ENCODE measurements at places on chromosomes 5 and 9.

DNA sequence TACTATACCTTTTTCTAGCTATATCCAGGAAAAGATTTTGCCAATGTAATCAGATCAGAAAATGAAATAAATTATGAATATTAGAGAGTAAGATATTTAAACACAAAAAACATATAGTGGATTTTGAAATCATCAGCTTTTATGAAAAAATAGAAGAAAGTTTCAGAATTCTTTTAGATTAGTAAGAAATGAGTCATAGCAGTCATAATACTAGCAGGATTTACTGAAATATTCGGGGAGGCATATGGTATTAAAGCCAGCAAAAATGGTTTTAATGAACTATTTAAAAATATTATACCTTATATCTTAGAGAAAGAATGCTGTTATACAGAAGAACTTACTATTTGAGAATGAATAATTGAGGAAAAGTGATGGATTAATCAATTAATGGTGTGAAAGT lies 303.6 kb upstream of the NUDT12 start:
- DNase-seq = no peak

DNA sequence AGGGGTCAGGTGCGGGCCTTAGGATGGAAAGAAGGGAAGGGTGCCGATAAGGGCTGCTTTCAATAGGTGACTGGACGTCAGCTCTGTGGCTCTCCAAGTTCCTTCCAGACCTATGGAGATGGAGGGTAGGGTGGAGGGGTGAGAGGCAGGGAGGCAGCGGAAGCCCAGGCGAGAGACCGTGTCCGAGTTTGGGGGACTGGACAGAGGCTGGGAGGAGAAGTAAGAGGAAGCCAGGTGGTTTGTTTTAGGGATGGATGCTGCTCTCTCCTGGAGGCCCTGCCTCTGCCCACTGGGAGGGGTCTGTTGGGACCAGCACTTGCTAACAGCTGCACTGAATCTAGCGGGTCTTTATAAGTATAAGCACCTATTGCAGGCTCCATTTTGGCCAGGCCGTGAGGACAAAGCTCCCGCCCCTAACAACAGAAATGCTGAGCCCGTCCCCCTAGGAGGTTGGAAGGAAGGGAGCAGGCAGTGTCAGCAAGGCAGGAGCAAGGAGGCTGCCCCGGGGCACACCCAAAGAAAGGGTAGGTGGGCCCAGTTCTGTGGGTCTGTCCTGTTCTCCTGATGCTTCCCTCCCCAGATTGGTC lies 167.5 kb downstream of the DAB2IP start:
- no peak for DNase-seq

DNA sequence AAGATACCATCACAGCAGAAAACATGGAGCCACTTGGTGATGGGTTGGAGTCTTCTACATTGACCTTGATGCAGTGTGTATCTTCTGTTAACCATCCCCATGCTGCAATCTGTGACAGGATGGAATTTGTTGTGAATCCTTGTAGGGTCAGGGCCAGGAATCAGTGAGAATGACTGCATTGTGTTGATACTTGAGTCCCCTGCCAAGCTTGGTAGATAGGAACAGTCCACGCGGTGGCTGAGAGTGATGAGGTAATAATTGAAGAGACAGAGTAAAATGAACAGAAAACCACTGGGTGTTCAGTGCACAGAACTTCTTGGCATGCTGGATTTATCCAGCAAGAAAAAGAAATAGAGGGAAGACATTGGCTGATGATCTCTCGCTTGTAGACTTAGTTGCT lies 217.5 kb downstream of the MAN2A1 start:
- no peak for DNase-seq

- no peak for DNase-seq
Observed at GRCh38 chr5:121152411-121152810, 688.3 kb downstream of the PRR16 start.

- no peak for DNase-seq
Observed at GRCh38 chr9:82363682-82364081, 375.1 kb downstream of the SPATA31D1 start.

DNA sequence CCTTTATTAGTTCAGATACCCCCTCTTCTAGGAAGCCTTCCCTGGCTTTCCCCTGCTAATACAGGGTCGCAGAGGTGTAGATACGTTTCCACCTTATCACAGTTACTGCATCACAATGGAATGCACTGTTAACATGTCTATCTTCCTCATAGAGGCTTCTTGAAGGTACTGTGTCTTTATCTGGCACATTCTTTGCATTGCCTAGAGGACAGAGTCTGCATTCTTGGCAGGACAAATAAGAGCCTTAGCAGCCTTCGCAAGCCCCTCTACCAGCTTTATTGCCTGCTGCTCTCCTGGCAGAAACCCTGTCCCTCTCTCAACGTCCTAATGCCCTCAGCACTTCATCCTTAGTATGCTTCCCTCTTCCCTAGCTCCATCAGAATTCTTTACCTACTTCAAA lies 31.6 kb downstream of the SLC1A3 start:
- DNase-seq = no peak

DNA sequence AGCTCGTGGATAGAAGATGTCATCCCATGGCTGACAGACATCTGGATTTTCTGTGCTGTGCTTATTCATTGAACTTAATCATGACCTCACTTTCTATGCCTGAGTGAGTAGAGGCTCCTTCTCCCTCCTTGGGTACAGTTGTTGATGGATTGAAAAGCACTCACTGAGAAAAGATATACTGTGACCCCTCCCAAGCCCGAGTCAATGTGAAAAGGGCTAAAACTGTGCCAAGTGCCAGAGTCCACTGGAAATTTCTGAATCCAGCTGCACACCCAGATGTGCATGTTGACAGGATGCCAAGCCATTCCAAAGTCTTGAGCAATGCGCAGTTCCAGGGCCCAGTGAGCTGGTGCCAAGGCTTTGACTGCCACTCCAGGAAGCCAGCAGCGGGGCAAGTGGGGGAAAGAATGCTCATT lies 473.0 kb downstream of the NTRK2 start:
- DNase-seq = no peak

- no peak for DNase-seq
Observed at GRCh38 chr9:6905850-6906375, 148.1 kb downstream of the KDM4C start.

DNA sequence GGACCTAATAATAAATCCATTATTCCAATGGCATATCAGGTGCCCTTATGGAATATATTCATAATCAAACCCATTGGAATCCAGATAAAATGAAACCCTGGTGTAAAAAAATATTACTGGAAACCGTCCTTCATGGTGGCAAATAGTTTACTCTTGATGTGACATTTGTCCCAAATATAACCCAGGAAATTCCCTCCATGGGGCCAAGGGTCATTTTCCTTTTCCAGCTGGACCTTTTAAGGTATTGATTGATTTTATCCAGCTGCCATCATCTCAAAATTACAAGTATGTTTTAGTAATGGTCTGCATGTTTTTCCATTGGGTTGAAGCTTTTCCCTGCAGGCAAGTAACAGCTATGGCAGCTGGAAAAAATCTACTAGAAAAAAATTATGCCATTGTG lies 8.4 kb upstream of the UGT3A1 start:
- DNase-seq = no peak

DNA sequence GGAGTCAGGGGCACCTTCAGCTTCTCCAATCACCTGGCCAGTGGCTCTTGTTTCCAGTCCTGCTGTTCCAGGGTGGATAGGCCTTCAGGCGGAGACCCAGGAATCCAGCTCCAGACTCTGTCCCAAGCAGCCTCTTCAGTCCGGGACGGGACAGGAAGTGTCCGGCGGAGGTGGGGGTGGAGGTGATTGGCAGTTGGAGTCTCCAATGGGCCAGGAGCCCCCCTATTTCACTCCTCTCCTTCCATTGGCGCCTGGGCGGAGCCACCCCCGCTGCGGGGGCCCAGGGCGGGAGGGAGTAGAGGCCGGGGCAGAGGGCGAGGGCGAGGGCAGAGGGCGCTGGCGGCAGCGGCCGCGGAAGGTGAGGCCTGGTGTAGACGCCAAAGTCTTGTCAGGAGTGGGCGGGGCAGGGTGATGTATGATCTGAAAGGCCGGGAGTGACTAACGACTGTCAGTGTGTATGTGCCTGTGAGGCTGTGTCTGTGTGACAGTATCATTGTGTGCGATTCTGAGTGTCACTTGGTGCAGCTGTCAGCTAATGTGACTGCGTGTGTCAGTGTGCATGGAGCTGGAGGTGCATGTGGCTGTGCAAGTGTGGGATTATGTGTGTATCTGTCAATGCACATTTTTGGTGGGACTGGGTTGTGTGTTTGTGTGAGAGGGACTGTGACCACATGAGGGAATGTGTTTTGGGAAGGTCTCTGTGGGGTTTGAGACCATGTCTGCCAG lies at the start of gene IL11RA:
TSS of gene IL11RA (plus strand) at position 310 of the 726 bp plus-strand sequence. CDS start 3,033 bp downstream, outside the sequence.
- peak; percentile 33 for DNase-seq

GRCh38 chr5:141958546-141959172 lies 657 bp upstream of the PCDH12 start:
- peak; percentile 62 for DNase-seq

GRCh38 chr5:160001457-160001856 lies 7.5 kb upstream of the TTC1 start:
- DNase-seq = no peak

DNA sequence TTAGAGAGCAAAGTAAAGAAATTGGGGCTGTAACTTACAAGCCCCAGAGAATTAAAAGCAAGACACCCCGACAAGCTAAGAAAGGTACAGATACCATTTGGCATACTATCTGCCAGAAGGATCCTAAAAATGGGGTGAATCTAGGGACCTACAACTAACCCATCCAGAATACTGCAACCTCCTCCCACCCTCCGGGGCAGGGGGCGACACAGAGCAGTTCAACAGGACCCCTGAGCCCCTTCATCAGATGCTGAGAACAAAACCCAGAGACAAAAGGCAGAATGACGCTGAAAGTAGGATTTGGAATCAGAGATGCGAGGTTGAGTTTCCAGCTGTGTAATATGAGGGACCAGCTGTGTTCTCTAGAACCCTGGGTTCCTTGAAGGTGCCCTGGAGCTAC lies 71.2 kb downstream of the EPB41L4B start:
- no peak for DNase-seq

GRCh38 chr9:108100571-108100970 lies 611.0 kb upstream of the KLF4 start:
- no peak for DNase-seq

DNA sequence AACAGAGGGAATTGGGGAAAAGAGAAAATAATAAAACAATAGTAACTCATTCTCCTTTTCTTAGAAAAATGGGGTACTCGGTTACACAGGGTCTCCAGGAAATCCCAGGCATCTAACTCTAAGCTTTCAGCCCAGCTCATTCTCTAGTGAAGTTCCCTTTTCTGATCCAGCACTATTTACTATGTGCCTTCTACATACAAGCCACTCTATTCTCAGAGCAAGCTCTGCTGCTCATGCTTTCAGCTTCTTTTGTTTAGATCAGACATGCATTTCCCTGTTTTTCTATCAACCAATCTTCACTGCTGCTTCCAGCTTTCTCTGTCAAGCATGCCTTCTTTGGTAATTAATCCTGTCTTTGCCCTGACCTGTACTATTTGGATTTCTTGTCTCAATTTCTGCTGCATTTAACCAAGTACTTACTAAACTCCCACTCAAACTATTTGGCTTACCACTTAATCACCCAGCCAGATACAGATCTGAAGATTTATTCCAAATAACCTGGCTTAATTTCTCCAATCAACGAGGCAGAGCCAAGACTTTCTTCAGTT lies 25.3 kb downstream of the OSMR start:
- DNase-seq = no peak

GRCh38 chr5:80957031-80957761 lies 3.0 kb upstream of the RASGRF2 start:
- DNase-seq = no peak

DNA sequence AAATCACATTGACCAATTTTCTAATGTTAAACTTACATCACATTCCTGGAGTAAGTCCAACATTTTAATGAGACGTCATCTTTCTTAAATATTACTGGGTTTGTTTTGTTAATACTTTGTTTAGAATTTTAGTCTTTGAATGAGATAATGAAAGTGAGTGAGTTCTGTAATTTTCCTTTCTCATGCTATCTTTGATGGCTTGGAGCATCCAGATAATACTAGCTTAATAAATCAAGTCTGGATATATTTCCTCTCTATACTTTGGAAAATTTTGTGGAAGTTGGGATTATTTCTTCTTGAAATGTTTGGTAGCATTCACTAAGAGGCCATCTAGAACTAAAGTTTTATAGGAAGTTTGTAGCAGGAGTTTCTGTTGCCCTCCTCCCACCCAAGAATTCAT lies 90.8 kb upstream of the IL7R start:
- DNase-seq = no peak

GRCh38 chr5:96605144-96605837 lies 56.9 kb upstream of the CAST start:
- no peak for DNase-seq

DNA sequence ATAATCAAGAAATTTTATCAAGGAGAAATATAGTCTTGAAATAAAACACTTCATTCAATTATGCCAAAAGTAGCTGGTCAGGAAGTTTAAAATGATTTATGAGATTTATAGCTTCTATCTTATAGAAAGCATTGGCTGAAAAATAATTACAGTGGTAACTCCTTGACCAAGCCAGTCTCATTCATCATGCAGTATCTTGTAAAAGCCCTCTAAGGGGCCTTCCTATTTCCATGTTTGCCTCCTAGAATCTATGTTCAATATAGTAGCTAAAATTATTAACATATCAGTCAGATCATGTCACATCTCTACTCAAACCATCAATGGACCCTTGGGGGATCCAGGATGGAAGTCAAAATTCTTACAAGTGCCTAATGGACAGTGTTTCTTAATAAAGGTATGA lies 393.4 kb upstream of the ST8SIA4 start:
- DNase-seq = no peak

DNA sequence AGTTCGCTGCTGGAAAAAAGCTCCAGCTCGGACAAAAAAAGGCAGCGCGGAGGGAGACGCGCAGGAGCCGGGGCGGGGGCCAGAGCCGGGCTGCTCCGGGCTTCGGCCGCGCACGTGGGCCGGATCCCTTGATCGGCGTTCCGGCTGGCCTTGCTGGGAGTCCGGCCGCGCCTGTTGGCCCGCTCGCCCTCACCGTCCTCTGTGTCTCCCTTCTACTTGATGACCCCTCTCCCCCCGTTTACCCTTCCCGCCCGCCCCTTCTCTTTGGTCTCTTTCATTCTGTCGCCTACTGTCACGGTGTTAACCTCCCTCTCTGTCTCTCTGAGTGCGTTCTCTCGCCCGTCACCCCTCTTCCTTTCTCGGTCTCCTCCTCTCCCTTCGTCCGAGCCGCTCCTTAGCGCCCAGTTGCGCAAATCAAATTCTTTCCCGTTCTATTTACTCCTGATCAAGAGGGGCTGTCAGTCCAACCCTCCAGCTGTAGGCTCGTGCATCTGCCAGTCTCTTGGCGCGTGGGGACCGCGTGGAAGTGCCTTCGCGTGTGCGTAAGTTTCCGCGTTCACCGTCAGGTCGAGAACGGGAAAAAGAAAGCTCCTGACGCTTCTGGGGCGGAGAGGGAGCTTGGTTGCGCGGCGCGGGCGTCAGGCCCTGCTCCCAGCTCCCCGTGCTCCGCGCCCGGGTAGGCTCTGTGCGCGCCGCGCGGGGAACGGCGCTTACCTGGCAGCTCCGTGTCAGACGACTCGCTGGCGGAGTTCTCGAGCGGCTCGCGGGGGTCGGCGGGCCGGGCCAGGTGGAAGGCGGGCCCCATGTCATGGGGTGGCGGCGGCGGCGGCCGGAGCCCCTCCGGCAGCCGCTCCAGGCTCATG lies 798 bp downstream of the PITX1 start:
- DNase-seq = no peak

GRCh38 chr9:76691517-76692313 lies 72.5 kb upstream of the PCA3 start:
- DNase-seq = no peak

Measured in CD4-positive, alpha-beta T cell treated with Interleukin-1 beta for 1 hour (primary cell).